NCI-H146 (cell line): ENCODE measurements at places on chromosomes 5 and 9.

DNA sequence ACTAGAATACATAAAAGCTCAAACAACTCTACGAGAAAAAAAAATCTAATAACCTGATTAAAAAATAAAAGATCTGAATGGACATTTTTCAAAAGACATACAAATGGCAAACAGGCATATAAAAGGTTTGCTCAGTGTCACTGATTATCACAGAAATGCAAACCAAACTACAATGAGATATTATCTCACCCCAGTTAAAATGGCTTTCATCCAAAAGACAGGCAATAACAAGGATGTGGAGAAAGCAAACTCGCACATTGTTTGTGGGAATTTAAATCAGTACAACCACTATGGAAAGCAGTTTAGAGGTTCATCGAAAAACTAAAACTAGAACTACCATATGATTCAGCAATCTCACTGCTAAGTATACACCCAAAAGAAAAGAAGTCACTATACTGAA is 20.8 kb downstream of the UGT3A2 start:
- DNase-seq, result no peak

GRCh38 chr5:4099386-4099785 is 503.8 kb downstream of the IRX1 start:
- DNase-seq, result no peak

DNA sequence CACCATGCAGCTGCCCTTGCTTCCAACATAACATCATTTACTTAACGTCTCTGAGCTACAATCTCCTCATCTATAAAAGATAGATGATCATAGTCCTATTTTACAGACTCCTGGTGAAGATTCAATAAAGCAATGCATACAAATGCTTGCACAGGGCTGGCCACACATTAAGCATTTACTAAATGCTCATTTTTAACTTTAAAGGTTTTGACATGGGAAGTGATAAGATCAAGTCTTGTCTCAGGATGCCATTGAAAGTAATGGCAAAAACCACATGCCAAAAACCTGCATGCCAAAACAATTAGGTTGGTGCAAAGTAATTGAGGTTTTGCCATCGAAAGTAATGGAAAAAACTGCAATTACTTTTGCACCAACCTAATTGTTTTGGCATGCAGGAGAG is 181.2 kb upstream of the ADRA1B start:
- no peak for DNase-seq

- DNase-seq, result no peak
Observed at GRCh38 chr5:176574297-176574591, 25.1 kb downstream of the CDHR2 start.

DNA sequence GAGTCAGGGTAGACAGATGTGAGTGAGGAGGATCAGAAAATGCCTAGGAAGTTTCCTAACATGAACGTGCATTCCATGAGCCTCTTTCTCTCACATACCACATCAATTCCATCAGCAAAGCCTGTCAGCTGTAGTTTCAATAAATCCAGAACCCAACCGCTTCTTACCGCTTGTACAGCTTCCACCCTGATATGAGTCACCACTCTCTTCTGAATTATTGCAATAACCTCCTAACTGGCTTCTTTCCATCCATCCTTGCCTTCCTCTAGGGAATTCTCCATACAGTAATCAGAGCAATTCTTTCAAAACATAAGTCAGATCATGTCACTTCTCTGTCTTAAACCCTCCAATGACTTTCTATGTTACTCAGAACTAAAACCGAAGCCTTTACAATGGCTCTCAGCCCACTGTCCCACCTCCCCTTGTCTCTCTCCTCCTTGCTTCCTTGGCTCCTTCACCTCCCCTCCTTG is 8.1 kb upstream of the RAD23B start:
- DNase-seq, result no peak

DNA sequence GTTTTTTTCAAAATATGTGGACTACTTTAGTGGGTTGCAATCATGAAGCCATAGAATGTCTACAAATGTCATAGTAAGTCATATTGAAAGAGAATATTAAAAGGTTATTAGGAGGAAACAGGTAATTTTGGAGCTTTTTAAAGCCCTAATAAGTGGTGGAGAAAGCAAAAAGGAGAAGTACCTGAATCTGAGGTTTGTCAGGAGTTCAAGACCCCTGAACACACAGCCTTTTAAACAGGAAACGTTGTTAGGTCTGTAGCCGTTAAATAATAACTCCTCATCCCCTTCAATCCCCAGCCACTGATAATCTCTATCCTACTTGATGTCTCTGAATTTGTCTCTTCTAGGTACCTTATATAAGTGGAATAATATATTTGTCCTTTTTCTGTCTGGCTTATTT is 51.1 kb downstream of the SPEF2 start:
- no peak for DNase-seq

- no peak for DNase-seq
Observed at GRCh38 chr9:114972510-114973136, 42.2 kb upstream of the TNFSF8 start.

DNA sequence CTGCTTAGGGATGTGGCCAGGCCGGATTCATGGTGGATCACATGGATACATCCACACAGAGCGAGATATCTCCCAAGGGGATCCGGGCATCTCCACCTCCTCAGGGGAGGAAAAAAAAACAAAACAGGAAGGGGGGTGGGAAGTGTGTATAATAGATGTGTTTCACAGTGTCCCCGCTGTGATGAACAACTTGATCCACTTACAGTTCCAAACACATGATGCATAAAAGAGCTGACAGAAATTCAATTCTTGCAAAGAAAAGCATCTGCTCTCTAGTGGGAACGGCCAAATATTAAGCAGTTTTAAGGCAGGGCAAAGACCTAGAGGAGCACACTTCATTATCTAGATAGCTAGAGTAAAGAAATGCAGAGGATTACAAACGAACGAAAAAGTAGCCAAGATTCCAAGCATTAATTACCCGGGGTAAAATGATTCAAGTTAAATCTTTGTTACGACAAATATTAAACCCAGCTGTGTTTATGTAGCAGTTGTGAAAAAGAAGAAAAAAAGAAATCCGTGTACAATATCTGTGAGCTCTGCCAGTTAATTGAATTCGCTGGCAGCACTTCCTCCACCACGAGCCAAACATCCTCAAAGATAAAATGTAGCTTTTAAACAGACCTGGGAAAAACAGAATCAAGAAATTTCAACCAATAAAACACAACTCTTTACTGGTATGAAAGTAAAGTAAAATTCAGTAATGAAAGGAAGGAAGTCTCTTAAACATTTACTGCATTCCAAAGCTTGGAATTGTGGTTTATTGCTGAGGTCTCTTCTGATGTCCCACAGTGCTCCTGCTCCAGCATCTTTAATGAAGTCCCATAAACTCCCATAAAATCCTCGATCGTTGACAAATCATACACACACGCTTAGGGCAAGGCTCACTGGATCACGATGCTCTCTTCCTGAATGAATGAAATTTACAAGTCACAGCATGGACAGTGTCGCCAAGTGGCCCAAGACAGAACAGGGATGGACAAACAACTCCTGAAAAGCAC is 213.0 kb downstream of the CRB2 start:
- DNase-seq, result no peak

GRCh38 chr5:139276426-139276825 is 17.1 kb upstream of the MATR3 start:
- no peak for DNase-seq

GRCh38 chr5:41542183-41542582 is 31.8 kb upstream of the PLCXD3 start:
- DNase-seq, result no peak

DNA sequence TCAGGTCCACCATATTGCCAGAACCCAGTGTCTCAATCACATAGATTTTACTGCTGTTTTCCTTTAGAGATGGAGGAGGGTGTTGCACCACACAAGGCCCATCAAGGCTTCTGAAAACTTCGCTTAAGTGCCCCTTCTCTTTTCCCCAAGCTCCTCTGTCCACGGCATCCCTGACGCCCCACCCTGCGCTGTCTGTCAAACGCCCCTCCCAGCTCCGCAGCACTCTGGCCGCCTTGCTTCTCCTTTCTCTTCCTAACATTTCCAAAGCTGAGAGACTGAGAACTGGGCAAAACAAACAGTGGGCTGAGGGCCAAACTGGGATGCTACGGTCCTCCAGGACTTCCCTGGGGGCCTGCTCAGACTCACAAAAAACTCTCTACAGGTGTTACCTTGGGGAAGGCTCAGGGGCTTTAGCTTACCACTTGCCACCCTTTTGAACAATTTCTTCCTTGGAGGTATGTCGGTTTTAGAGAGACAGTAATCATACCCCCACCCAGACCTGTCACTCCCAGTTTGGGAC is 28.3 kb upstream of the ERGIC1 start:
- DNase-seq, result no peak

- DNase-seq, result no peak
Observed at GRCh38 chr5:174559566-174560090, 164.8 kb upstream of the MSX2 start.

DNA sequence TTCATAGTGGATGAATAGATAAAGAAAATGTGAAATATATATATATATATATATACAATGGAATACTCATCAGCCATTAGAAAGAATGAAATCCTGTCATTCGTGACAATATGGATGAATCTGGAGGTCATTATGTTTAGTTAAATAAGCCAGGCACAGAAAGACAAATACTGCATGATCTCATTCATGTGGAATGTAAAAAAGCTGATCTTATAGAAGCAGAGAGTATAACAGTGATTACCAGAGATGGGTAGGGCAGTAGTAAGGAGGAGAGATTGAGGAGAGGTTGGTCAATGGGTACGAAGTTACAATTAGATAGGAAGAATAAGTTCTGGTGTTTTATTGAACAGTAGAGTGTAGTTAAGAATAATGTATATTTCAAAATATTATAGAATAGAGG is 19.7 kb upstream of the PCDHAC2 start:
- no peak for DNase-seq

DNA sequence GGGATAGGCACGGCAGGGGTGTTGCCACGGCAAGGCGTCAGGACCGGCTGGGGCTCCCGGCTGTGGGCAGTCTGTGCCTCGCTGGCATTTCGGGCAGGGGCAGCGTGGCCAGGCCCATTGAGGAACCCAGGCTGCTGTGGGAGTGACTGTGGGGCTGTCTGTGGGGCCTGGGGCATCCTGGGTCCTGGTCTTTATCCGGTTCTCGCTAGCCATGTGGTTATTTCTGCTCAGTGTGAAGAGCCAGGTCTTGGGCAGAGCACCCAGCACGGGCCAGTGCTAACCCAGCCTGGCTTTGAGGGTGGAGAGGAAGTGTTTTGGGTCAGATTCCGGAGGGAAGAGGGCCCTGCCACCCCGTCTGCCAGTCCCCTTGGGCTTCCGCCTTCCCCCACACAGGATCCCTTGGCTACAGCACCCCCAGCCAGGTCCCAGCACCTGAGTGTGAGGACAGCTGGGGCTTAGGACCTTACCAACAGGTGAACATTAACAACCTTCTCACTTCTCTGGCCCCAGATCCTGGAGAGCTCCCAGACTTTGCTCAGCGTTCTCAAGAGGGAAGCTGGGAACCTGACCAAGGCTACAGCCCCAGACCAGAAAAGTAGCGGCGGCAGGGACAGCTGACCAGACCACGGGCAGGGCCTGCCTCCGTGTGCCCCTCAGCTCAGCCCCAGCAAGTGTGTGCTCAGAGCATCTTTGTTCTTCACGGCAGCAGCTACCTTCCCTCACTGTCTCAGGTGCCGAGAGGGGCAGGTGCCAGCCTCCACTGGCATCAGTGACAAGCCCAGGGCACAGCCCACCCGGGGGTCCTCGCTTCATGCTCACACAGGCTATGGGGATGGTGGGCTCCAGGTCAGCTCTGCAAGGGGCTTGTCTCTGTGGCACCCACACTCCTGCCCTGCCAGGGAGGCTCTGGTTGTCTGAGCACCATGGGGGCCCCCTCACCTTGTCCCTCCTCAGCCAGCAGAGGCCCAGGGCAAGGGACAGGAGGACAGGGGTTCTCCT is 1.1 kb downstream of the SSNA1 start:
- no peak for DNase-seq

DNA sequence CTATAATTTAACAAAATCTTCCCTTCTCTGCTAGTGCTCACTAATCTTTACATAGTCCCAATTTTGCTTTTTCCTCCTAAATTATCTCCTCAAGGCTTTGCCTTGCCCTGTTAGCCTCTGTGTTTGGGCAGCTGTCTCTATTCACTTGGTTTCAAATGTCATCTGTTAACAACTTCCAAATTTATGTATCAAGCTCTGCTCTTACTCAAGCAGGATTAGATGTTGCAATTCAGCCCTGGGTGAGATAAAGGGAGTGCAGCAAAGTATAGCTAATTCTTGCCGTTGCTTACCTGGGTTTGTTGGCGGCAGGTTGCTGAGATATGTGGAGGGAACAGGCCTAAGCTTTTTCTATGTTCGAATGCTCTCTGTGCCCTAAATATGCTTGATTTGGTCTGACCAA is 483.8 kb downstream of the DMAC1 start:
- peak; percentile 71 for DNase-seq

GRCh38 chr5:115457571-115457970 is 87.0 kb downstream of the FEM1C start:
- DNase-seq, result no peak

GRCh38 chr5:139964994-139965565 is 78.0 kb downstream of the NRG2 start:
- no peak for DNase-seq
